ENCODE measurements at places on chromosomes 4 and X.
A peak's percentile ranks its signal among the peaks of the same experiment; 100 is the strongest.

DNA sequence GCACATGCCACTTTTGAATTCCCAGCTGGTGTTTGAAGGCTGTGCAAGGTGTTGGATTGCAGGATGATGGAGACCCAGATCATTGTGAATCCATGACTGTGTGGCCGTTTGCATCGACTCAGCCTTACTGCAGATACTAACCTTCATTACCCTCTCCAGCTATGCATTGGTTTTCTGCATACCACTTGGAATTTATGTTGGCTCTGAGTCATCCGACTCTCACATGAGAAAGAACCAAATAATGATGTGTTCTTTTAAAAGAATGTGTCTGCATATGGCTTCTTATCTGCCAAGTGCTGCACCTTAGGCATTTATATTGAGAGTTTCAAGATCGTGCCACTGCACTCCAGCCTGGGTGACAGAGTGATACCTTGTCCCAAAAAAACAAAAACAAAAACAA lies 106.7 kb upstream of the PRKX start:
- DNase-seq, result peak; percentile 88

DNA sequence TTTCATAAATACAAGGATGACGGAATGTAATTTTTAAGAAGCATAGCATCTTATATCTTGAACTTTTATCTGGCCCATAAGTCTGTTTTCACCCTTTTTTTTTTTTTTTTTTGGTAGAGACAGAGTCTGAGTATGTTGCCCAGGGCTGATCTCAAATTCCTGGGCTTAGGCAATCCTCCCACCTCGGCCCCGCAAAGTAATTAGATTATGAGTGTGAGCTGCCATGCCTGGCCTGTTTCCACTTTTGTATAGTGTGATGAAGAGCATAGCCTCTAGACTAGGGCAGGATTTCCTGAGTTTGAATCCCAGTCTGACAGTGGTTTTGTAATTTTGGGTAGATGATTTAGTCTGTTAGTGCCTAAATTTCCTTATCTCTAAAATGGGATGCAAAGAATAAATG lies 11.0 kb downstream of the STIM2 start:
- peak; percentile 62 for DNase-seq

DNA sequence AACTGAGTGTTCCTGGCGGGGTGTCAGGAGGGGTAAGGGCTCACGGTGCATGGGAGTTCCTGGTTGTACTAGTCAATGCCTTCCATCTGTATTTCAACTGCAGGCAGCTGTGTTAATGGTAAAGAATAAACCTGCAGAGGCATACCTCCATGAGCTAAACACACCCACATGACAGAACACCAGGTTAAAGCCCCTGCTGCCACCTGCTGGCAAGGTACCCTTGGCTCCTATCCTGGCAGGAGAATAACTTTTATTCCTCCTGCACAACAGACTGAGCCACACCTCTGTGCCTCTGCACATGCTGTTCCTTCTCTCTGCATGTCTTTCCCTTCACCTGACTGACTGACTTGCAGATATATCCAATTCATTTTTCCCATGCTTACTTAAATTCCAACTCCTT lies 11.1 kb downstream of the ITIH6 start:
- no peak for DNase-seq

GRCh38 chr4:165493359-165493758 lies 114.6 kb downstream of the CPE start:
- DNase-seq, result peak; percentile 53

All from EH (cell line).